ENCODE measurements at places on chromosomes 2 and 18. TPM values are rescaled to one million over a fixed set of nuclear protein-coding genes. Genes with fewer than 3 reads are reported as not detected.

DNA sequence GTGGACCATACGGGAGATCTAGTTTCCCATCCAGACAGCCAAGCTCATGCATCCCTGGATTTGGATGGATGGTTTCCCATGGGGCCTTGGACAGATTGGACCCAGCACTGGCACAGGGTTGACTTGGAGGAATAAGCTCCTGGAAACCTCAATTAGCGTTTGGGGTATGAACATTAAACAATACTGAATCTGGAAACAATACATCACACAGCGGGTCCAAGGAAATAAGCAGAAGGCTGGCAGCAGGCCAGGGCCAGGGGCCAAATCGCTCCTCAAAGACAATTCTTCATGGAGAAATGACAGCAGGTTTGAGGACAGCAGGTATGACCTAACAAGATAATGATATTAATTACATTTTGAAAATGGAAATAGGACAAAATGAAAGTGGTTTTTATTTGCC lies 540.6 kb downstream of the RIT2 start:
- H3K27ac ChIP-seq = no peak overlapping the region
- DNase-seq = no peak
- H3K27me3 ChIP-seq = no peaks in the 10 kb centered on the region
- no peaks in the 10 kb centered on the region for H3K4me1 ChIP-seq

DNA sequence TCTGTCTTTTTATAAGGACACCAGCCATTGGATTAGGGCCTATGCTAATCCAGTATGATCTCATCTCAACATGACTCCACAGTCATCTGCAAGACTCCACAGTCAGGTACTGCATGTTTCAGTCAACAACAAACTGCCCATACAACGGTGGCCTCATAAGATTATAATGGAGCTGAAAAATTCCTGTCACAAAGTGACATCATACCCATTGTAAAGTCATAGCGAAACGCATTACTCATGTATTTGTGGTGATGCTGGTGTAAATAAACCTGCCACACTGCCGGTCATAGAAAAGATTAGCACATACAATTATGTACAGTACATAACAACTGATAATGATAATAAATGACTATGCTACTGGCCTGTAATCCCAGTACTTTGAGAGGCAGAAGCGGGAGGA lies 102.2 kb downstream of the TEX51 start:
- DNase-seq = no peak
- H3K4me3 ChIP-seq = no peak overlapping the region
- H3K4me1 ChIP-seq = no peaks in the 10 kb centered on the region
- no peak overlapping the region for H3K27ac ChIP-seq
- no peaks in the 10 kb centered on the region for H3K27me3 ChIP-seq

GRCh38 chr2:126855606-126856005 lies 43.1 kb upstream of the TEX51 start:
- no peak overlapping the region for H3K27ac ChIP-seq
- H3K4me1 ChIP-seq = no peaks in the 10 kb centered on the region
- DNase-seq = no peak
- H3K36me3 ChIP-seq = no peaks in the 10 kb centered on the region
- no peak overlapping the region for H3K4me3 ChIP-seq

Gene CAVIN2
- not detected for total RNA-seq

Gene FOXI3
- not detected for total RNA-seq

GRCh38 chr18:23332356-23332755 lies 120.7 kb upstream of the RIOK3 start:
- no peaks in the 10 kb centered on the region for H3K27me3 ChIP-seq
- H3K36me3 ChIP-seq = peaks cover 30% of the 10 kb centered on the region
- DNase-seq = no peak
- no peak overlapping the region for H3K27ac ChIP-seq

GRCh38 chr2:223566396-223566795 lies 35.8 kb downstream of the SCG2 start:
- H3K27ac ChIP-seq = no peak overlapping the region
- no peaks in the 10 kb centered on the region for H3K4me1 ChIP-seq
- DNase-seq = no peak
- peaks cover 8% of the 10 kb centered on the region for H3K27me3 ChIP-seq
- no peak overlapping the region for H3K4me3 ChIP-seq
- no peaks in the 10 kb centered on the region for H3K36me3 ChIP-seq

- H3K4me3 ChIP-seq = no peak overlapping the region
- H3K36me3 ChIP-seq = no peaks in the 10 kb centered on the region
- no peak for DNase-seq
- no peak overlapping the region for H3K27ac ChIP-seq
These were observed 285.4 kb downstream of the NRXN1 start for GRCh38 chr2:50746526-50746925.

Gene MATN3
- total RNA-seq = not detected

DNA sequence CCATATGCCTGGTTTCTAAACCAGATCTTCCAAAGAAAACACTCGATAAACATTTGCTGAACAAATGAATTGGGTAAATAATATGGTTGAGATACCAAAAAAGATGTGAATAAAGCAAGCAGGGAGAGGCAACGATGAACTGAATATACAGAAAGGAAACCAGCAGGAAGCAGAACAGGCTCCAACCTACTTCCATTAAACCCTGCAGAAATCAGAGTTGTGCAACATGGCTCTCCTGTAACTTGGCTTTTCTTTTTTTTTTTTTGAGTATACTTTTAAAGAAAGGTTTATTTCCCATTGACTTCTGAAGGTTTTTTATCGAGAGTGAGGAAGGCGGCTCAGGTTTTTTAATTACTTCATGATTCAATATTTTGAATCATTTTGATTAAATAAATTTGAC lies 23.5 kb downstream of the ITSN2 start:
- no peak overlapping the region for H3K4me3 ChIP-seq
- peaks cover 8% of the 10 kb centered on the region for H3K36me3 ChIP-seq
- DNase-seq = no peak
- H3K27me3 ChIP-seq = no peaks in the 10 kb centered on the region
- H3K27ac ChIP-seq = no peak overlapping the region

DNA sequence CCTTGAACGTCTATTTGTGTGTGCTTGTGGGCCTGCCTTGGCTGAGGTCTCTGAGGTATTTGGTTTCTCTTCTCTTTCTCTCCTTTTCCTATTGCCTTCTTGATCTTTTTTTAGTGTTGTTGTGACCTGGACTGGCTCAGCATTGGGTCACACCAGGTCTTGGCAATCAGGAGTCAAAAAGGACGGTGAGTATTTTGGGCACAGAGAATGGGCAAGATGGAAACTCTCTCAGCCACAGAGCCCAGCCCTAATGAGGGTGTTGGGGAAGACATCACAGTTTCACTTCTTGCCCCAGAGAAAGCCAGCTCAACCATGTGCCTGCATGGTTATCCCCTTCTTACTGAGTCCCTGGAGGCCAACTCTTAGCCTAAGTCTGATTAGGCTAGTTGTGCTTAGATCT lies 13.7 kb upstream of the INO80C start:
- no peaks in the 10 kb centered on the region for H3K36me3 ChIP-seq
- no peaks in the 10 kb centered on the region for H3K27me3 ChIP-seq
- no peak for DNase-seq
- no peak overlapping the region for H3K27ac ChIP-seq
- peaks cover 6% of the 10 kb centered on the region for H3K4me1 ChIP-seq
- no peak overlapping the region for H3K4me3 ChIP-seq

Gene EFR3B
- 0.05 TPM for total RNA-seq

Gene C2orf66
- not detected for total RNA-seq

GRCh38 chr18:51168960-51169662 lies 28.4 kb downstream of the MEX3C start:
- H3K36me3 ChIP-seq = no peaks in the 10 kb centered on the region
- H3K4me3 ChIP-seq = no peak overlapping the region
- peak overlapping the region; percentile 65 for H3K27ac ChIP-seq
- no peak for DNase-seq
- no peaks in the 10 kb centered on the region for H3K27me3 ChIP-seq

DNA sequence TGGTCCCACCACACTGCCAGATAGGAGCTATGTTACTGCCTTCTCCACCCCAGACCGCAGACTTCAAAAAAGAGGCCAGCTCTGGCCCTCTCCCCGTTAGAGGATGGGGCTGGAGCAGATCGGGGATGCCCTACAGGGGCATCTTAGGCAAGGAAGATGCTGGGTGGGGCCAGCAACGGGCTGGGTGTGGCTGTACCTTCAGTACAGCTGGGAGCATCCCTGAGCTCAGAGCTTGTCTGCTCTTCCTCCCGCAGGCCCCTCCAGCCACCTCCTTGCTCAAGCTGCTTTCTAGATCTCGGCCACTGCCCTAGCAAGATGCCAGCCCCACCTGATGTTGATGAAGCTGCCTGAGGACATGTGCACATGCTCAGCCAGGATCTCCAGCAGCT lies 9.8 kb downstream of the PTPRN start:
- no peaks in the 10 kb centered on the region for H3K36me3 ChIP-seq
- peaks cover 20% of the 10 kb centered on the region for H3K27me3 ChIP-seq
- H3K4me1 ChIP-seq = peaks cover 38% of the 10 kb centered on the region
- no peak overlapping the region for H3K27ac ChIP-seq

Gene DUSP2
- 36.5 TPM for total RNA-seq

Gene PTPN4
- total RNA-seq = 120 TPM

- H3K36me3 ChIP-seq = peaks cover 9% of the 10 kb centered on the region
- peaks cover 45% of the 10 kb centered on the region for H3K27me3 ChIP-seq
- no peaks in the 10 kb centered on the region for H3K4me1 ChIP-seq
- H3K4me3 ChIP-seq = no peak within 1 kb of the TSS
These were observed at the start of gene C2orf66 for GRCh38 chr2:196809260-196809659. TSS of gene C2orf66 (minus strand) at chr2:196809355. CDS start at chr2:196809336, 19 bp downstream.

DNA sequence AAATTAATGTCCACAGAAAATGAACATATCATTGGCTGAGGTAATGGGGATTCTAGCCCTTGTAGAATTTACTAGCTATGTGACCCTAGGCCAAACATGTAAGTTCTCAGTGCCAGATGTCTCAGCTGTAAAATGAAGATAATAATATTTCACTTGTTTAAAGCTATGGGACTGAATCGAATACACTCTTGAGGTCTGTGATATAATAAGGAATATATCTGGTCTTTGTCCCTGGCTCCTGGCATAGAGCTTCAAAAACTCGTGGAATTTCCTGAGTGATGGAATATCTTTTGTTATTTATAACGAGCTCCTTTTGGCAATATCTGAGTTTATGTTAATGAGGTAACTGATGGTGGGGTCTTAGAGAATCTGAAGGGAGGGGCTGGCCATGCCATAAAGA lies 201.4 kb upstream of the CYP26B1 start:
- peaks cover 26% of the 10 kb centered on the region for H3K36me3 ChIP-seq
- no peak for DNase-seq
- H3K4me3 ChIP-seq = no peak overlapping the region
- no peak overlapping the region for H3K27ac ChIP-seq

Gene CDH19
- not detected for total RNA-seq

DNA sequence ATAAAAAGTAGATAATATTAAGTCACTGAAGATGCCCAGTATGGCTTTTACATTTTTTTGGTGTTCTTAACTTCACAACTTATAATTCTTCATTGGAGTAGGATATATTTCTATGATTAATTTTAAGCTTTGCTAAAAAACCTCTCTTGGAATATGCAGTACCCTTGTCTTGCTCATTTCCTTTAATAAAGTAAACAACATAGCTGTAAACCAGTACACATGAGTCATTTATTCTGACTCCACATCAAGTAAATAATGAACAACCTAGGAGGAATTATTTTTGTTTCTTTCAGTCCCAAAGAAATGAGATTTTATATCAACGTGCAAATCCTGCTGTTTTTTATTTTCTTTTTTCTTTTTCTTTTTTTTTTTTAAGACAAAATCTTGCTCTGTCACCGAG lies 869.1 kb downstream of the CNTNAP5 start:
- H3K27me3 ChIP-seq = no peaks in the 10 kb centered on the region
- H3K27ac ChIP-seq = no peak overlapping the region
- H3K4me1 ChIP-seq = no peaks in the 10 kb centered on the region

DNA sequence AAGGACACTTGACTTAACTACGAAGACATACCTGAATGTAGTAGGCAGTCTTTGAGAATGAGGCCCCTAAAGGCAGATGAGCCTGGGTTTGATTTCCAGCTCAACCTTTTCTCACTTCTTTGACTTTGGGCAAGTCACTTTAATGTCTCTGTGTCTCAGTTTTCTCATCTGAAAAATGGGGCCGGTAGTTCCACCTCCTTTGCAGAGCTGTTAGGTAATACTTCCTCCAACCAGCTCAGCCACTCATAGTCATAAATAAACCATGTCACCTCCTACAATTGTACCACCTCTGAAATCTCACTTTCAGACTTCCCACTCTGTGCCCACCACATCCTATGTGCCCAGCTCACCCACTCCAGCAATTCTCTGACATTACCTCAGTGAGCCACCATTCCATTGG lies 10.4 kb downstream of the ARHGAP25 start:
- no peak for DNase-seq
- no peaks in the 10 kb centered on the region for H3K27me3 ChIP-seq
- H3K36me3 ChIP-seq = peaks cover 15% of the 10 kb centered on the region
- peaks cover 91% of the 10 kb centered on the region for H3K4me1 ChIP-seq

Gene WNT10A
- total RNA-seq = 1.8 TPM

DNA sequence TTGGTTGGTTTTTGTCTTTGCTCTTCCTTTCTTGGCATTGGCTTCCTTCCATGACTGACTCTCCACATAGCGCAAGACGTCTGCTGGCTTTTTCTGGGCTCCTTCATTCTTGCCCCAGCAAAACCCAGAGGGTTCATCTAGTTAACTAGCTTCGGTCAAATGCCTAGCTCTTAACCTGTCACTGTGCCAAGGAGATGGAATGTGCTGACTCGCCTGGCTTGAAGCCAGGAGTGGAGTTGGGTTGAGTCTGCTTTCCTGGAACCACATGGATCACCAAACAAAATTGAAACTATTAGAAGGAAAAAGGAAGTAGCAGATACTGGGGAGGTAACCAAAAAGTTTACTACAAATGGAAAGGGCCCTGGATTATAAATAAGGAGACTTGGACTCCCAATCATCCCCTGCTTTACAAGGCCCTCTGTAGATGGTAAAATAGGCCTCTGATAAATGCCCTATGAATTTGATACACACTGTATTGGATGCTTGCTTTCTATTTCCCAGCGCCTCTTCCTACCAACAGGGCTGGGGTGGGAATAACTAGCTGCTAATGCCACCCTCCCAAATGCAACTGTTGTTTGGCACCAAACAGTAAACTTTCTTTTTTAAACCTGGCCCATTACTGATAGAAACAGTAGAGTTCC lies 11.3 kb downstream of the MALT1 start:
- peaks cover 62% of the 10 kb centered on the region for H3K4me1 ChIP-seq
- no peak for DNase-seq
- peak overlapping the region; percentile 28 for H3K27ac ChIP-seq
- peaks cover 29% of the 10 kb centered on the region for H3K36me3 ChIP-seq
- no peaks in the 10 kb centered on the region for H3K27me3 ChIP-seq
- no peak overlapping the region for H3K4me3 ChIP-seq

DNA sequence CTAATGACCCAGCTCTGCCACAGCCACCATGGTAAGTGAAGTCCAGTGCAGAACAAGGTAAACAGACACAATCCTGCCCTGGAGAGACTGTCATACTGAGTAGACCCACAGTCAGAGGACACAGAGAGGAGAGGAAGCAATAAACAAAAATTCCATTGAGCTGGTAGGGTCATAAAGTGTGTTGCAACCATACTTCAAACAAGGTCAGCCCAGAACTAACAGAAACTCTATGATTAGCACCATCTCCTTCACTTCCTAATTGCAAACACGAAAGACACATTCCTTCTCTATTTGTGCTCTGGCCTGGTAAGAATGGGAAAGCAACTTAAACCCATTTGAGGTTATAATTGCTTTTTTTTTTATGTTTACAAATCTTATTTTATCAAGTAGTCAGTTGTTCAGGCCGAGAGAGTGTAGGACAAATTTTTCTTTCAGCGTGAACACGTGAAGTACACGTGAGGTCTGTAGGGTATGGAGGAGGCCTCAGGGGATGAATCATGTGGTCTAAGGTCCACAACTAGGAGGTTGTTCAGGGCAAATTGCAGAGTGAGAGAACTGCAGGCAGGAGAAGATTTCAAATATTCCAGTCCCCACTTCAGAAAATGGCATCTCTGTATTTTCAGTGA lies 71.4 kb upstream of the GLS start:
- H3K27ac ChIP-seq = no peak overlapping the region
- H3K36me3 ChIP-seq = no peaks in the 10 kb centered on the region
- H3K4me3 ChIP-seq = no peak overlapping the region
- no peak for DNase-seq
- H3K4me1 ChIP-seq = no peaks in the 10 kb centered on the region

Gene OTOF
- 0.08 TPM for total RNA-seq
